ENCODE measurements at places on chromosomes 6 and 20. TPM values are rescaled to one million over a fixed set of nuclear protein-coding genes. Genes with fewer than 3 reads are reported as not detected.

GRCh38 chr6:39881851-39882530, 52.3 kb downstream of the MOCS1 start:
- DNase-seq = no peak

DNA sequence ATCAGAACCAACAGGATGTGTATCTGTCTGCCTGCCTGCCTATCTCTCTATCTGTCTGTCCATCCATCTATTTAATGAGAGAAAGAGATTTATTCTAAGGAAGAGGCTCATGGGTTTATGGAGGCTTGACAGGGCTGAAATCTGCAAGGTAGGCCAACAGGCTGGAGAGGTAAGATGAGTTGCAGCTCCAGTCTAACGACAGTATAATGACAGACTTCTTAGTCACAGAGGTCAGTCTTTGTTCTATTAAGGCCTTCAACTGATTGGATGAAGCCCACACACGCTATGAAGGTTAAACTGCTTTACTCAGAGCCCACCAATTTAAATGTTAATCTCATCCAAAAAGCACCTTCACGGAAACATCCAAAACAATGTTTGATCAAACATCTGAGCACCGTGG, 100.3 kb upstream of the ENPP5 start:
- no peak for DNase-seq

DNA sequence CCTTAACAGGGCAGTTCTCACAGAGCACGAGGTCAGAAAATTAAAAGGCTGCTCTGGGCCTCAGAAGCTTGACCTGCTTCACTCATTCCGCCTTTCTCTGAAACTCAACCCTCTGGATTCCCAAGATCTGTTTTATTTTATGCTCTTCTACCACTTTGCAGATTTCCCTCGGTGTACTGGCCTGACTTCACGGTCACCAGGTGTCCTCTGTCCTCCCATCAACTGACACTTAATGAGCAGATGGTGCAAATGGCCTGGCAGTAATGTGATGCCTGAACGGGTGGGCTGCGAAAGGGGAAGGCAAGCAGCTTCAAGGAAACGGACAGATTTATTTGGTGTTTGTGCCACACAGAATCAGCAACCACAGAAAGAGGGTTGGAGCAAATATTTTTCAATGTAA, 169.7 kb upstream of the TFAP2D start:
- DNase-seq = no peak

DNA sequence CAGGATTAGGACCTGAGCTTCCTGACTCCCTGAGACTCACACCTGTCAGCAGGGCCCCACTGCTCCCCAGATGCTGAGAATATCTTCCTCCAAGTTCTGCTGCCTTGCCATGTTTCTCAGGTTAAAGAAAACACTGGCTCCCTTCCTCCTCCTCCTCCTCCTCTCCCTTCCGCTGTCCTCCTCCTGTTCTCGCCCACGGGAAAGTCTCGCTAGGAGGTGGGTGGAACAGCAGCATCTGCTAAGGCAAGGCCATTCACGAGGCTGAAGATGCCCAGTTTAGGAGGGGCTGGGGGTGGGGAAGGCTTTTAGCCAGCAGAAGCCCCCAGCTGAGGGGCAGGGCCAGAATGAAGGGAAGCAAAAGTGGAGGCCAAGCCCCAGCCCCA, 23.8 kb downstream of the KCNK15 start:
- no peak for DNase-seq

GRCh38 chr6:65707126-65707826, at the start of gene EYS:
EYS (minus strand) TSS chr6:65707226; CDS start chr6:65495410, 211,816 bp downstream.
- DNase-seq = no peak

DNA sequence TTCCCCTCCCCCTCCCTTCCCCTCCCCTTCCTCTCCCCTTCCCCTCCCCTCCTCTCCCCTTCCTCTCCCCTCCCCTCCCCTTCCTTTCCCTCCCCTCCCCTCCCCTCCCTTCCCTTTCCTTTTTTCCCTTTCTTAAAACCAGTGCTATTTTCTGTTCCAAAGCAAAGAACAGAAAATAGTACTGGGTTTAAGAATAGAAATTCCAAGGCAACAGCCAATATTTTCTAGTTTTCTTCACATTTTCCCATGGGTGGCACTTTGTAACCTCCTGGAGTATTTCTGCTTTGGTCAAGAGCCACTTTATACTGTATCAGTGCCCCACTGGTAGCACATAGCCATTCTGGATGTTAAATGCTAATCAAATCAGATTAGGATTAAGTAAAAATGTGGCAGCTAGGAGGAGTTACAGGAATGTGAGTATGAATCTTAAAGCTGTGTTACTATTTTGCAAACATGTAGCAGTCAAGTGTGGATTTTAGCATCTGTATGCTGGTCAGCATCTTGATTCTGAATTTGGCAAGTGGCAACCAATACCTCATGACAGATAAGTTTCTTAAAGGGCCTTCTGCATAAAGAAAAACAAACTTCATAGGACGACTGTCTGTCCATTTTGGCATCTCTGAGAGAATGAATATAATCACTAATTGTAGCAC, 126.4 kb downstream of the CEP57L1 start:
- DNase-seq = no peak

GRCh38 chr6:139250296-139251044, 41.3 kb downstream of the TXLNB start:
- peak; percentile 52 for DNase-seq

DNA sequence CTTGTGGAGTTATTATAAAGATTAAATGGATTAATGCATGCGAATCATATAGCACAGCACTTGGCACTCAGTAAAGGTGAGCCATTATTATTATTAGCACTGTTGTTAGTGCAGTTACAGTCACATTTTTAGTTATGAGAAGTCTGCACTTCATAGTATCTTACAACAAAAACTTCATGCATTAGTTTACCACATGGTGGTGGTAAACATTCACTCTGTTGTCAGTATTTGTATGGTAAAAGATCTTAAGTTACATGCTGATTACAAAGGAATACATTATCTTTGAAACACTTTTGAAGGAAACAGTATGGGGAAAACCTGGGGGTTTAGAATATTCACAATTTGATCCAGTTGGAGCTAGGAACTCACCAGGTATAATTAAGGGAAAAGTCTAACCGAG, 20.8 kb downstream of the TMEM14A start:
- no peak for DNase-seq

DNA sequence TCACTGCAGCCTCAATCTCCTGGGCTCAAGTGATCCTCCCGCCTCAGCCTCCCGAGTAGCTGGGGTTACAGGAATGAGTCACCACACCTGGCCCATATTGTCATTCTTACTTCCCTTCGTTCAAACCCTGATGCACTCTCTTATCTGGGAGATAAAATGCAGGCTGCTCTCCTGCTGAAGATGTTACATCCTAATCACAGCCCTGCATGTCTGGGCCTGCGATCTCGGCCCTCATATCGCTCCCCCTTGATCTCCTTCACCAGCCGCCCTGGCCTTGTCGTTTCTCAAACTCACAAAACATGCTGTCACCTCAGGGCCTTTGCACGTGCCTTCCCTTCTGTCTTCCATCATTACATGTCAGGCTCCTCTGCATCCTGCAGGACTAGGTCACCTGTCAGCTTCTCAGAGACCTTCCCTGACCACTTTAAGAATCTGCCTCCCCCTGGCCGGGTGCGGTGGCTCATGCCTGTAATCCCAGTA, 8.8 kb upstream of the C20orf203 start:
- no peak for DNase-seq

DNA sequence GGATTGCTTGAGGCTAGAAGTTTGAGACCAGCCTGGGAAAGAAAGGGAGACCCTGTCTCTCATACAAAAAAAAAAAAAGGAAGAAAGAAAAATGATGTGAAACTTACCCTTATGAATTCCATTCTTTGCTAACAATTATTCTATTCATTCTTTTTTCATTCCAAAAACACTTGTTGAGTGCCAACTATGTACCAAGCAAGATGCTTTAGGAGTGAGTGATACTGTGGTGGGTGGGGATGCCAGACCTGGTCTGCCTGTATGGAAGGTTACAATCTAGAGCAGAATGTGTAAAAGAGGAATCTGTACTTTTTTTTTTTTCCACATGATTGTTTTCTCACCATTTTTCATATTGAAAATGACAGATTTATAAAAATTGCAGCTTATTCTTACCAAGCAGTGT, 73.8 kb upstream of the TULP1 start:
- DNase-seq = no peak

- no peak for DNase-seq
Observed at GRCh38 chr6:131931063-131931750, 20.0 kb downstream of the CCN2 start.

- no peak for DNase-seq
Observed at GRCh38 chr20:61673152-61673847, 392.4 kb downstream of the TAF4 start.

Gene GSTA3
- total RNA-seq = 2.4 TPM

Gene OR2B6
- total RNA-seq = 0.27 TPM

Gene FAM162B
- total RNA-seq = not detected
